ENCODE measurements at places on chromosomes 11 and 22.

GRCh38 chr22:43206509-43207161 is 19.7 kb upstream of the TTLL12 start:
- DNase-seq, result no peak

DNA sequence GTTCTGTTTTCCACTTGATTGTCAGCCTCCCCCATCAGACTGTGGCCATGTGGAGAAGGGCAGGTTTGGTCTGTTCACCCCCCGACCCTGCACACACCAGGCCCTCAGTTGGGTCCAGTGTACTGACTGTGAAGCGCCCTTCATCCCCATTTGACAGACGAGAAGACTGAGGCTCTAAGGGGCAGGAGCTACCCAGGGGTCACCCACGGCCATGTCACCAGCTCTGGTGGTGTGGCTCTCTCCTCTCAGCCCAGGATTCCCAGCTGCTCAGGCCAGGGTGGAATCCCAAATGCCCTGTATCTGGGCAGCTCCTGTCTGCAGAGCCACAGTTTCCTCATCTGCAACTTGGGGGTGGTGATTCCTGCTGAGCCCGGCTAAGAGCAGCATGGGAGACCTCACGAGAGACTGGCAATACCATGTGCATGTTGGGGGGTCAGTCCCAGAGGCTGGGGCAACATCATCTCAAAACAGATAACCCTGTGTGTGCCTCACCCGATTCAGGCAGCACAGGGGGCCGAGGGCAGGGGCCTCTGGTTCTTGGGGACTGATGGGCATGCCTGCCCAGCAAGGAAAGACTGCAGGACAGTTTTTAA is 46.6 kb downstream of the MN1 start:
- DNase-seq, result no peak

DNA sequence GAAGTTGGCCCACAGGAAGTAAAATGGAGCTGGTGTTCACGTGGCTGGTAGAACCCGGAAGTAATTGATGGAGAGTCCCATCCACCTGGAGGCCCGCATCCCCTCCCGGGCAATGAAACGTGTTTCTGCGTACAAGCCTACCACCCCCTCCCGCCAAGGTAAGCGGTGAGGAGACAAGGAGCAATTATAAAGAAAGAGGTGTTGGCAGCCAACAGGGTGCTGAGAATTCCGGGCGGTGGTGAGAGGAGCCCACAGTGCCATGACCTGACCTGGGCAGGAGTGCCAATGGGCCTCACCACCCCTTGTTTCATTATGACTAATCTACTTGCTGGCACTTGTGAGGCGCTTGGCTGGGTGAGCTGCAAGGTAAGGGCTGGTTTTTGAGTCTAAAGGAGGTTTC is 83.8 kb upstream of the BID start:
- no peak for DNase-seq

- DNase-seq, result peak; percentile 88
Measured at GRCh38 chr22:37804881-37805809, 2.6 kb upstream of the GCAT start.

DNA sequence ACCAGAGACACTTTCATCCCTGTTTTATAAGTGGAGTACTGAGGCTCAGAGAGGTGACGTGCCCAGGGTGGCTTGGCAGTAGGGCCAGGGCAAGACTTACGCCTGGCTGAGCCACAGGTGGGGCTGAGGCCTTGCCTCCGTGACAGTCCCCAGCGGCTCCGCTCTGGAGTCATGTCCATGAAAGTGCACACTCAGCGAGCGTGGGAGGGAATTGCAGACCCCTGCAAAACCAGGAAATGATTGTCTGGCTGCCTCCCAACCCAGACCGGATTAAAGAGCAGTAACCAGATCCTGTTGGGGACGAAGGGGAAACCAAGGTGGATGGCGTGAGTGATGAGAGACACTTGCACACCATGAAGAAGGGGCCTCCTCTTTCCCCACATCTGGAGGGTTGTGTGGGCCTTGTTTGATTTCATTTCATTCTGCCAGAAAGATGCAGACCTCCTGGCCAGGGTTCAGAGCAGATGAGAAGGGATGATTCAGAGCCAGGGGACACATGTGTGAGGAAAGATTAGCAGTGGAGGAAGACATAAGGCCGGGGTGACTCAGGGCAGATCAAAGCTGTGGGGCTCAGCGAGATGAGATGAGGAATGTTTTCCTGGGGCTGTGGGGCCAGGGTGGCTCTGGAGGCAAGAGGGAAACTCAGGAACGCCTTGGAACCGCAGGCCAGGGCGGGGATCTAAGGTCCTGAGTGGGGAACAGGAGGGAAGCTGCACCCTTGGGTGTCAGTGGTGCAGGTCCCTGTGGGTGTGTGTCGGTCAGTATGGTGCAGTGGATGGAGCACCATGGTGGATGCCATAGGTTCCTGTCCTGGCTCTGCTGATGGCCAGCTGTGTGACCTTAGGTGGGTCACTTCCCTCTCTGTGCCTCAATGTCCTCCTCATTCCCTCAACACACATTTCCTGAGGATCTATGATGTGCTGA is 29.9 kb upstream of the LRRC32 start:
- DNase-seq, result peak; percentile 97

- DNase-seq, result no peak
Measured at GRCh38 chr11:119089319-119089718, 4.6 kb downstream of the HMBS start.

GRCh38 chr11:85539029-85539689 is 88.0 kb downstream of the DLG2 start:
- DNase-seq, result no peak

GRCh38 chr11:67379061-67380058 is 6.0 kb upstream of the CLCF1 start:
- DNase-seq, result peak; percentile 61

DNA sequence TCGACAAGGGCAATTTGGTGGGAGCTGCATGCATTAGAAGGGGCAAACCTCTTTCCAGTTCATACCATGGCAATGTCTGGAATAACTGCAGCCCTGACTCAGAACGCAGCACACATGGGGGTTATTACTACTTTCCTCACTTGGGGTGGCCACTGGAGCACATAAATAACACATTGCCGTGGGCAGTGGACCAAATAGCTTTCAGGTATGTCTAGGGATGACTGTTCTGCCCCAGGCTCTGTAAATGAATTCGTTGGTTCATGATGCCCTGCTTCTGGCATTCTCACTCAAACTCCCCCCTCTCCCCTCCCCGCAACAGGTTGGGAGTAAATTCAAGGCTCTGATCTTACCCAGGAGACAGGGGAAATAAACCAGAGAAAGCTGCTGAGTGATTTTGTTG is 238.0 kb upstream of the PLET1 start:
- no peak for DNase-seq

- DNase-seq, result no peak
Measured at GRCh38 chr11:69335007-69335780, 41.2 kb downstream of the MYEOV start.

DNA sequence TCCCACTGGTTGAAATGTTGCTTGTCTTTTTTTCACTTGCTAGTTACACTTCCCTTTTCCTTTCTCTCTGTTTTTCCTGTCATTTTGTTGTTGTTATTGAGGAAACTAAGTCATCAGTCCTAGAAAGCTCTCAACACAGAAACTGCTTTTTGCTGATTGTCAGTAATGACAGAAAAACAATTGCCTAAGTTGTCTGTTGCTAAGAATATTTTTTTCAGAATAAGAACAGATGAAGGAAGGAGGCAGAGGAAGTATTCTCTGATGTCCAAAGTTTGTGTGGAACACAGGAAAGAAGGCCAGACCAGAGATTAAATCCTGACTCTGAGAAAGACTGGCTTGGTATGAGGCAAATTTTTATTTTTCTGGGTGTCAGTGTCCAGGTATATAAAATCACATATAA is 163.3 kb downstream of the CASP12 start:
- no peak for DNase-seq

- no peak for DNase-seq
Measured at GRCh38 chr11:15985127-15985859, 371.1 kb downstream of the SOX6 start.

DNA sequence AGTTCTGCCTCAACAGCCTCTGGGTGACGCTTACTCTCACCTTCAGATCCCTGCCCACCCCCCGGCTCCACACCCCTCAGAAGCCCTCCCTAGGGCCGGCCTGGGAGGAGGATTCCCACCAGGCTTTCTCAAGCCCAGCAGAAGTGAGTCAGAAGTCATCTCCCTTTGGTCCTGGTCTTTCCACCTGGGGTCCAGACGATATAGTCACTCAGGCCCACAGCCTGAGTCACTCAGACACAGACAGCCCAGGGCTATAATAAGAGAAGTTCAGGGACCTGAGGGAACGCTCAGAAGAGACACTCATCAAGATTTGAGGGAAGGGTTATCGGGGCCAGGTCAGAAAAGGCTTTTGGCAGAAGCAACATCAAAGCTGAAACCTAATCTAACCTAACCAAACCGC is 127.1 kb downstream of the SPATA19 start:
- DNase-seq, result no peak

- no peak for DNase-seq
Measured at GRCh38 chr11:56214537-56214936, 19.5 kb downstream of the OR5T2 start.

- no peak for DNase-seq
Measured at GRCh38 chr11:15471895-15472799, 357.4 kb downstream of the INSC start.

- DNase-seq, result no peak
Measured at GRCh38 chr11:33645686-33646085, 54.9 kb downstream of the C11orf91 start.

DNA sequence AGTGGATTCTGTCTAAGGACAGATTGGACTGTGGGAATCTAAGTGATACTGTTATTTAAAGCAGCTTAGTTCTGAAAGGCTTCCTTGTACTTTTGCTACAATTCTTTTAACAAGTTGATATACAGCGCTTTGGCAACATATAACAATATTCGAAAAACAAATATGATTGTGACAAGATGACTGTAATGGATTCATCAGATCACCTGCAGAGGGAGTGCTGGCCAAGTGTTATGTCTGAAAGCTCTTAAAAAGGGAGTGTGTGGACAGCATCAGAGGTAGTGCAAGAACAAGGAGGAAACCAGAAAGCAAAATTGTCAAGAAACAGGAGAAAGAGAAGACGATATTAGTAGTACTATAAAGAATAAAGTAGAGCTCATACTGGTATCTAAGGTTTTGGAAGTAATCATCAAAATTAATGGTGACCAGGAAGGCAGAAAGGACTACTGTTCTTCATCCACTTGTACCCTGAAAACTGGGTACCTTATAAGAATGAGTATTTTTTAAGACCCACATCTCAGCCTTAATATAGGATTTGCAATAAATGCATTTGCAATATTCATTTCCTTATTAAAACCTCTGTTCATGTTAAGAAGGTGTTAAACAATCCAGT is 1112.0 kb upstream of the CCDC90B start:
- peak; percentile 46 for DNase-seq

GRCh38 chr22:44045145-44045544 is 21.0 kb downstream of the PARVB start:
- peak; percentile 72 for DNase-seq

DNA sequence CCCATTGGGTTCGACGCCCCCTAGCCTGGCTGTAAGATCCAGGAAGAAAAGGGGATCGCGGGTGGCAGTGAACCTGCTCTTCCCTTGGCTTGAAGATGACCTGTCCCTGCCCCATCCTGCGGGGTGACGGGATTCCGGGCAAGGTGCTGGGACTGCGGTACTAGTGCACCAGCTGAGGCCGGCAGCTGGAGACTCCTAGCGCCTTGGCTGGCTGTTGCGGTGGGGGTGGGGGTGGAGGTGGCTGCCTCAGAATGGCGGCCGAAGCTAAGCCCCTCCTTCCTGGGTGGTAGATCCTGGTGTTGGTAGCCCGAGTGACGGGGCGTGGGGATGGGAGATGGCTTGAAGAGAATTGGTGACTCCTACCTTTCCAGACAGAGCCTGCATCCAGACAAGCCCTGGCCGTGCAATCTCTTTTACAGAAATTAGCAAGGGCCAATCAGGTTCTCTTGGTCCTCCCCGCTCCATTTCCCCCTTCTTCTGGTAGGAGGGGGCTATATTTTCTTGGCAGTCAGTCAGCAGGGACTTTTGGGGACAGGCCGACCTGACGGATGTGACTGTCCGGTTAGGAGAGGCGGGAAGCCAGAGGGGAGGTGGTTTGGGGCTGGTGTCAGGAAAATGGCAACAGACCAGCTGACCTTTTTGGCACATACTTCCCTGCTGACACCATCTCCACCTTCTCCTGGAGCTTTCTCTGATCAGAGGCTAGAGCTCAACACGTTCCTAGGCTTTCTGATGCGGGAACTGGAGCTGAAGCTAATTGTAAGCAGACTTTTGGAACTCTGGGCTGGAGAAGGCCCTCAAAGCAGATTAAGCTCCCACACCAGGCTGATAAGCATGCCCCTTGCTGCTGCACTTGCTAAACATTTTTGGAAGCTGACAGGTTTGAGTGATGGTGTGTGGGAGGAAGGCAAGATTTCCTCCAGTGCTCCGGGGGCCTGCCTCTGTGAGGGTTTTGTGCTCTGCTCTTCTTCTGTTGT is 2.0 kb downstream of the NAV2 start:
- DNase-seq, result peak; percentile 70

- peak; percentile 54 for DNase-seq
Measured at GRCh38 chr22:42289671-42290541, 19.5 kb upstream of the TCF20 start.

GRCh38 chr11:11482730-11483129 is 129.7 kb upstream of the CSNK2A3 start:
- DNase-seq, result no peak

GRCh38 chr22:26238596-26238995 is 69.3 kb downstream of the SEZ6L start:
- DNase-seq, result peak; percentile 22

DNA sequence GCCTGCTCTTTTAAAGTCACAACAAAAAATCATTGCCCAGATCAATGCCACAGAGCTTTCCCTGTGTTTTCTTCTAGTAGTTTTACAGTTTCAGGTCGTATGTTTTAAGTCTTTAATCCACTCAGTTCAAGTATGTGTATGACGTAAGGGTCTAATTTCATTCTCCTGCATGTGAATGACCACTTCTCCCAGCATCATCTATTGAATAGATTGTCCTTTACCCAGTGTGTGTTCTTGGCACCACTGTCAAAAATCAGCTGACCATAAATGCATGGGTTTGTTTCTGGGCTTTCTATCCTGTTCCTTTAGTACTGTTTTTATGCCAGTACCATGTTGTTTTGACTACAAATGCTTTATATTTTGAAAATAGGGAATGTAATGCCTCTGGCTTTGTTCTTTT is 28.1 kb downstream of the INTS4 start:
- DNase-seq, result no peak

DNA sequence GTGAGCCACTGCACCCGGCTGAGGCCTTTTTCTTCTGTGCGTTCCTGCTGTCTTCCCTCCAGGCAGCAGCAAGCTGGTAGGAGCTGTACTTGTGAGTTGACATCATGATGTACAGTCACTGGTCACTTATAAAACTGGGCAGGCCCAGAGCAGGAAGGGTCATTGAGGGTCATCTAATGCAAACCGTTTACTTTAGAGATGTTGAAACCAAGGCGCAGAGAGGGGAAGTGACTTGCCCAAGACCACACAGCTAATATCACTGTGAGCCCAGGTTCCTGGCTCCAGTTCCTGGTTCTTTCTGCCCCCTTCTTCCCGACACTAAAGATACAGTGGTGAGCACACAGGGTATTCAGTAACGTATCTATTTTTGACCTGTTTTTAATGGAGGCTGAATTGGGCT is 27.3 kb downstream of the PTPRJ start:
- DNase-seq, result no peak

DNA sequence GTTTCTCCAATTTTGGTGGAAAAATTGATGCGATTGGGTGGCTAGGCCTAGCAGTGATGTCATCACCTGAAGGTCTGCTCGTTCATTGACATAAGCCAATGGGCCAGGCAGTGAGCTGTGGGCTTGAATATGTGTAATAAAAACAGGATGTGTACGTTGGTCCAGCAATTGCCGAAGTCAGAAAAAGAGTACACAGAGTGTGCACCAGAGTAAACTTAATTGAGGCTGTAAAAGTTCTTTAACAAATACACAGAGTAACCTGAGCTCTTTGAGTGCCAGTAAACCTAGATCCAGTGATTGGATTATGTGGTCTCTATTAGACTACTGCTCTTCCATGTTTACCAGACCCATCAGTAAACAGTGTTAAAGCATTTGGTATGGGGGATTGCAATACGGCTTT is 13.0 kb upstream of the GLYATL1 start:
- peak; percentile 7 for DNase-seq

Data from fibroblast of skin of right biceps (primary cell).